ENCODE measurements at places on chromosomes 12 and 14.

DNA sequence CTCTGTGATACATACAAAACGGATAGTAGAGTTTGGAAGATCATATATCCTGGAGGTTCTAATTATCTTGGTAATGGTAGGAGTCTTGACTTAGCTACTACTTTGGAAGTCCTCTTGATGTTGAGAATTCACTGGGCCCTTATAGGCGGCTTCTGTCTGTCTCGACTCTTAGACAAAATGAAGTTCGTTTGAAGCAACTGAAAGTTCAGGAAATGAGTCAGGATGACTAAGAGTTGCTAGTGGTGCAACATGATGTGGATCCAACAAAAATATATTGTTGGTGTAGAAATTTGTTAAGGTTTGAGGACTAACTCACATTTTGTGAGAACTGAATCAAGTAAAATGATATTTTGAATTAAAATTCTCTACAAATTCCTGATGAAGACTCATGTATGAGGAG is 272.7 kb downstream of the AEBP2 start:
- H3K27me3 ChIP-seq = no peaks in the 10 kb centered on the region
- H3K4me1 ChIP-seq = no peaks in the 10 kb centered on the region
- no peak overlapping the region for H3K4me3 ChIP-seq
- H3K36me3 ChIP-seq = no peaks in the 10 kb centered on the region

GRCh38 chr12:5015711-5016492 is 27.8 kb upstream of the KCNA5 start:
- H3K27ac ChIP-seq = no peak overlapping the region
- H3K4me1 ChIP-seq = no peaks in the 10 kb centered on the region
- no peaks in the 10 kb centered on the region for H3K36me3 ChIP-seq
- H3K27me3 ChIP-seq = peaks cover 5% of the 10 kb centered on the region

DNA sequence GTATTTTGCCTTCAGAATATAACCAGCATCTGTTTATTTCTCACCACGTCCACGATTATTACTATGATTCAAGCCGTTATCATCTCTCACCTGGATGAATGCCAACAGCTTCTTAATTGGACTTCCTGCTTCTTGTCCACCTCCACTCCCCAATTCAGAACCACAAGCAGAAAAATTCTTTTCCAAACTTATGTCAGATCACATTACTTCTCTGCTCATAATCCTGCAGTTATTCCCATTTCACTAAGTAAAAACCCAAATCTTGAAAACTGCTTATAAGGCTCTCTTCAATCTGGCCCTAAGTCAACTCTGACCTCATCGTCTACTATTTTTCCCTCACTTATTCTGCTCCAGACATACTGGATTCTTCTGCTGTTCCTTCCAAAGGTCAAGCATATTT is 2.0 kb downstream of the CRY1 start:
- peak; percentile 15 for DNase-seq
- no peaks in the 10 kb centered on the region for H3K27me3 ChIP-seq
- no peaks in the 10 kb centered on the region for H3K36me3 ChIP-seq
- H3K4me1 ChIP-seq = peaks cover 7% of the 10 kb centered on the region
- no peak overlapping the region for H3K4me3 ChIP-seq
- H3K27ac ChIP-seq = peak overlapping the region; percentile 97

GRCh38 chr12:26704684-26705460 is 128.1 kb downstream of the ITPR2 start:
- H3K27ac ChIP-seq = peak overlapping the region; percentile 12
- H3K36me3 ChIP-seq = no peaks in the 10 kb centered on the region
- H3K27me3 ChIP-seq = no peaks in the 10 kb centered on the region

DNA sequence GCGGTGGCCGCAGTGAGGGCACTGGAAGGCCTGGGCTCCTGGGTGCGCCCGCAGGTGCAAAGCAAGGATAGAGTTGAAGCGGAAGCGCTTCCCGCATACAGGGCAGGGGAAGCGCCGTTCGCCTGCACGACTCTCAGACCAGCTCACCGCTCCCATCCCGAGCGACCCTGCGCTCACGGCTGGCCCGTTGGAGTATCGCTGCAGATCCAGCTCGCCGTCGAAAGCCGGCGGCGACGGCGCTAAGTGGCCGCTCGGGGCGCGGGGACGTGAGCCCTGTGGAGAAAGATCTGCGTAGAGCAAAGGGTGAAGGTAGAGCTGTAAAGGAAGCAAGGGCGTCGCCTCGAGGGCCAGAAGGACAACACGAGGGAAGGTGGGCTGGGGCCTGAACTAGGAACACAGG is 5.4 kb downstream of the ZNF219 start:
- DNase-seq = no peak
- no peak overlapping the region for H3K27ac ChIP-seq
- H3K27me3 ChIP-seq = no peaks in the 10 kb centered on the region
- peaks cover 26% of the 10 kb centered on the region for H3K4me1 ChIP-seq
- peaks cover 48% of the 10 kb centered on the region for H3K36me3 ChIP-seq
- no peak overlapping the region for H3K4me3 ChIP-seq

DNA sequence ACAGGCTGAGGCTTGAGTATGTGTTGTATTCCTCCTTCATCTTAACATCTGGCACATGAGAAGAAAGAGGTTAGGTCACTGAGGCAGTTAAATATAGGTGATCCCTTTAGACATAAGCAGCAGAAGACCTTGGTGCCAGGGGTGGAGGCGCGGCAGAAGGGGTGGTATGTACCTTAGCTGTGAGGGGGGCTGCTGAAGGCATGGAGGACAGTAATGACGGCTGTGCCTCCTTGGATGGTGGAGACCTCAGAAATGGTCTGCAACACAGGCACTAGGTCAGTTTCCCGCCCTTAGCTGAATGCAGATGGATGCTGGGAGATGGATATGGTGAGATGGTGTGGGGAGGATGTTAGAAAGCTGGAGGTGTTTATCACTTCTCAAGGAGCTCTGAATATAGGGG is 1.5 kb upstream of the PNMA1 start:
- no peak overlapping the region for H3K4me3 ChIP-seq
- peaks cover 38% of the 10 kb centered on the region for H3K36me3 ChIP-seq
- peaks cover 15% of the 10 kb centered on the region for H3K27me3 ChIP-seq
- no peak for DNase-seq
- H3K27ac ChIP-seq = no peak overlapping the region
- peaks cover 24% of the 10 kb centered on the region for H3K4me1 ChIP-seq

DNA sequence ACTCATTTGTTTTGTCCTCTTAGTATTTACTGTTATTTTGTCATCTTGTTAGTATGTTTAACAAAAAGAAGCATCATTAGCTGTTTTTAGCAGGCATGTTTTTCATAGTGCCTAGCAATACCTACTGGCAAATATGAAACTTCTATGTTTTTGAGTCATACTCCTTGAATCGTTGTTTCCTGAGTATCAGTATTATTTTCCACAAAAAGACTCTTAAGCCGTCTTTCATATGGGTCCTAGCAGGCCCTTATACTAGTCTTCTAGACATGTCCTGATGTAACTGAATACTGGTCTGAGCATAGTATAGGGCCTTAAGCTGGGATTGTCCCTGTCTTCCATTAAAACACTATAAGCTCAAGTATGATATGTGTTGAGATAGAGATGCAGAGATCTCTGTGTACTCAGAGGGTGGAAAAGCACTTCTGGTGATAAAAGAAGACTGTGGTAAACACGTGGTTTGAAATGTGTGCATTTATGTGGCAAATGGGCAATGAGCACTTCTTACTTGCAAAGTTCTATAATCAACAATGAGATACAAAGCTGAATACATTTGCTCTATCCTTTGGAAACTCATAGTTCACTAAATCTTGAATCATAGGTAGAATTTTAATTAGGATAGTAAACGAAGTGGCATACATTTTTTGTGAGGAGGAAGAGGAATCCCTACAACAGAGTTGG is 348.8 kb downstream of the PDZRN4 start:
- no peaks in the 10 kb centered on the region for H3K27me3 ChIP-seq
- H3K27ac ChIP-seq = no peak overlapping the region
- no peaks in the 10 kb centered on the region for H3K36me3 ChIP-seq
- no peak overlapping the region for H3K4me3 ChIP-seq

- no peaks in the 10 kb centered on the region for H3K27me3 ChIP-seq
- H3K36me3 ChIP-seq = peaks cover 7% of the 10 kb centered on the region
- H3K4me1 ChIP-seq = no peaks in the 10 kb centered on the region
- no peak for DNase-seq
- H3K27ac ChIP-seq = no peak overlapping the region
- no peak overlapping the region for H3K4me3 ChIP-seq
Measured at GRCh38 chr12:51190820-51191219, 17.9 kb upstream of the TFCP2 start.

- no peaks in the 10 kb centered on the region for H3K36me3 ChIP-seq
- H3K4me3 ChIP-seq = no peak overlapping the region
- H3K4me1 ChIP-seq = no peaks in the 10 kb centered on the region
- no peaks in the 10 kb centered on the region for H3K27me3 ChIP-seq
Measured at GRCh38 chr12:46770501-46771183, 55.2 kb downstream of the SLC38A4 start.

GRCh38 chr12:76250256-76250655 is 98.0 kb downstream of the BBS10 start:
- H3K27me3 ChIP-seq = no peaks in the 10 kb centered on the region
- no peaks in the 10 kb centered on the region for H3K4me1 ChIP-seq
- H3K36me3 ChIP-seq = no peaks in the 10 kb centered on the region
- no peak overlapping the region for H3K4me3 ChIP-seq

DNA sequence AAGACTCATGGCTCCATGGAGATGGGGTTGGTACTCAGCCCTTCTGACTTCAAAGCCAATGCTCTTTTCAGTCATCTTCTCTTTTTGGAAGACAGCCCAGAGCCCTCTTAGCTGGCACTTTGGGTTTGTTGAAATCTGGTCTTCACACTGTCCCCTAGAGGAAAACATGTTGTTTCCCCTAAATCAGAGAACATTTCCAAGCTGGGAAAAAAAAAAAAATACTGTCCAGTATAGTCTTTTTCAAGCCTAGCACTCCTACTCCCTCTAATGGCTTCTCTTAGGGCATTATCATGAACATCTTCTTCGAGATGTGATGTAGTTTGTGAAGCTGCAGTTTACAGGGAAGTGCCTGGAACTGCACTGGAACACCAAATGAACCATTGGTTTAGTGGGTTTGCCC is 3.0 kb upstream of the ZC3H14 start:
- H3K27me3 ChIP-seq = peaks cover 10% of the 10 kb centered on the region
- H3K4me1 ChIP-seq = peaks cover 14% of the 10 kb centered on the region
- no peak overlapping the region for H3K4me3 ChIP-seq
- H3K27ac ChIP-seq = no peak overlapping the region

GRCh38 chr12:25419595-25419994 is 133.5 kb downstream of the LMNTD1 start:
- H3K4me1 ChIP-seq = peaks cover 8% of the 10 kb centered on the region
- H3K27me3 ChIP-seq = no peaks in the 10 kb centered on the region
- no peak overlapping the region for H3K4me3 ChIP-seq
- DNase-seq = no peak

DNA sequence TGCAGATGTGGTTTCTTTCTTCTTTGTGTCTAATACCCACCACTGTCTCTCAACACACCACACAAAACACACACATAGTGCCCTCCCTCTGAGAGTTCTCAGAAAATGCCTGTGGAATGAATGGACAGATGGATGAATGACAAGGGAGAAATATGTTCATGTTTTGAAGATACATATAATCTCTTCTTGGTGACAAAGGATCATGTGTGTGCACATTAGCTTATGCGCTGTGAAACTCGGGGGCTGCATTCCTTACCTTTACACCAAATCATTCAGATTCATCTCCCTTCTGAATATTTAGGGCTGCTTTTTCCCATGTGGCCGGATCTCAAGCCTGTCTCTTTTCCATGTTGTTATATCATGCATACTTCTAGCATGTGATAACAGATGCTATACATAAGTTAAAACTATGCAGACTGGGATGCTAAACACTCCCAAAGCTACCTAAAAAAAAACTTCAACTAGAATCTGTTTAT is 111.4 kb downstream of the EPS8 start:
- DNase-seq = no peak
- H3K36me3 ChIP-seq = peaks cover 2% of the 10 kb centered on the region
- no peak overlapping the region for H3K27ac ChIP-seq
- H3K4me3 ChIP-seq = no peak overlapping the region
- H3K4me1 ChIP-seq = peaks cover 3% of the 10 kb centered on the region
- H3K27me3 ChIP-seq = no peaks in the 10 kb centered on the region

DNA sequence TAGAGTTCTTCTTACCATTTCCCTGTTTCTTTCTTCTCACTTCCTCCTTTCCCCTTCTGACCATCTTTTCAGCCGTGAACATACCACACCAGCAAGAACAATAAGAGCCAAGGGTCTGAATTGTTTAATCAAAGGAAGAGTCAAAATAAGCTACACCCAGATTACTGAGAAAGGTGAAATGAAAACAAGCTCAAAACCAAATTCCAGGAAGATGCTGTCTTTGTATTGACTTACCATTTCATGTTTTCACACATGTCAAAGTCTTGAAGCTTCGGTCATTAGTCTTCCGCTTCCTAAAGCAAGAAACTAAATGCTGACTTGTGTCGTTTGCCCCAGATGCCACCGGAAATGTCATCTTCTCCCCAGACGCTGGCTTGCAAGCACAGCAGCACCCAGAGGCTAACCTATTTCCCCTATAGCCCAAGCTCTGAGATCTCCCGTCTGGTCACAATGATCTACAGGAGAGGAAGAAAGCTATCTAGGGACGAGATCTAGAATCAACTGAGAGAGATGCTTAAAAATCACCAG is 136.5 kb upstream of the AMIGO2 start:
- no peak for DNase-seq
- peaks cover under 1% of the 10 kb centered on the region for H3K4me1 ChIP-seq
- H3K27me3 ChIP-seq = no peaks in the 10 kb centered on the region
- no peak overlapping the region for H3K27ac ChIP-seq
- H3K4me3 ChIP-seq = no peak overlapping the region
- H3K36me3 ChIP-seq = no peaks in the 10 kb centered on the region

GRCh38 chr12:111443086-111443485 is 37.4 kb downstream of the SH2B3 start:
- no peak overlapping the region for H3K4me3 ChIP-seq
- H3K27me3 ChIP-seq = no peaks in the 10 kb centered on the region
- H3K4me1 ChIP-seq = peaks cover 17% of the 10 kb centered on the region
- no peak overlapping the region for H3K27ac ChIP-seq

DNA sequence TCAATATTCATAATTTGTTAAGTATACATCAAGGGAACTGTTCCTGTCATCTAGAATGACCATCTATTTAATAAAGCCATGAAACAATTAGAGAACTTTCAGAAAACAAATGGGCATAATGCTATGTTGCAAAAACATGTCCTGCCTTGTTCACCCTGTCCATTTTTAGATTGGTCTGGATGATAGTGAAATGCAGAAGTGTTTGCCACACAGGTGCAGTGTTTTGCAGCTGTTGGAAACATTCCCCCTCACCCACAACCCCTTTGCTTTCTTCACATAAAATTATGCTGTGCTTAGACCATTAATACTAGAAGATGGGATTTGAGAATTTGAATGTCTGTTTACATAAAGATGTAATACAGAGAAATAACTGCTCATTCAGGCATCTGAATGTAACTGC is 36.5 kb downstream of the LEMD3 start:
- no peaks in the 10 kb centered on the region for H3K36me3 ChIP-seq
- no peak for DNase-seq
- no peak overlapping the region for H3K27ac ChIP-seq
- H3K4me3 ChIP-seq = no peak overlapping the region
- H3K27me3 ChIP-seq = no peaks in the 10 kb centered on the region

DNA sequence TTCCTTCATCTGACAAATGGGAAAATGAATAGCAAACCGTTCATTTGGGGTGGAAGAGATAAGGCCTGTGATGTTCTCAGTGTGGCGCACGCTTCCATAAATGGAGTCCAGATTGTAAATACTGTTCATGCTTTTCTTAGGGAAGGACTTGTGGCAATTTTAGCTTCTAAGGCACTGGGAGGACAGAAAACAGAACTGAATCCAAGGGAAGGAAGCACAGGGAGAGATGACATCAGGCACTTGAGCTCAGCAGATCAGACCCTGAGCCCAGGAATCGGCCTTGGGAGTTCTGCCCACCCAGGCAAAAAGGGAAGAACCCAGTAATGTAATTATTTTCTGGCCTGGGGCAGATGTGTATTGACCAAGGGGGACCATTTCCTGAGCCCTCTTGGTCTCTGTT is 7.2 kb upstream of the SH2B3 start:
- H3K27ac ChIP-seq = no peak overlapping the region
- no peak for DNase-seq
- peaks cover 2% of the 10 kb centered on the region for H3K4me1 ChIP-seq
- H3K27me3 ChIP-seq = no peaks in the 10 kb centered on the region
- H3K4me3 ChIP-seq = no peak overlapping the region
